ENCODE measurements at places on chromosomes 12 and 14.

GRCh38 chr12:92995258-92995903 is 66.3 kb upstream of the EEA1 start:
- no peak for DNase-seq

DNA sequence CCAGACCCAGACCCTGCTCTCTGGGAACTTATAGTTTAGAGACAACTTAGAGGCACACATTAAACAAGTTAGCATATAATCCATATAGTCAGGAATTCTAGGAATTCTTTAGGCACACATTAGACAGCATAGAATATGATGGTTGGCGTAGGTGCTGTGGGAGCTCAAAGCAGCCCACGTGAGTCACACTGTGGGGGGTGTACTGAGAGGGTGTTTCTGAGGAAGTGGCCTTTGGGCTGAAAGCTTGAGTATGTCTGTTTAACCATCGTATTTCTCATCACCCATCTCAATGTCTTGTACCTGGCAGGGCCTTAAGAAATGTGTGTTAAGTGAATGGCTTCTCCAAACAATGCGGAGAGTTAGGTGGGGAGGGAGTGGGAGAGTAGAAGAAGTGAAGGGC is 67.2 kb downstream of the TMEM30B start:
- no peak for DNase-seq

DNA sequence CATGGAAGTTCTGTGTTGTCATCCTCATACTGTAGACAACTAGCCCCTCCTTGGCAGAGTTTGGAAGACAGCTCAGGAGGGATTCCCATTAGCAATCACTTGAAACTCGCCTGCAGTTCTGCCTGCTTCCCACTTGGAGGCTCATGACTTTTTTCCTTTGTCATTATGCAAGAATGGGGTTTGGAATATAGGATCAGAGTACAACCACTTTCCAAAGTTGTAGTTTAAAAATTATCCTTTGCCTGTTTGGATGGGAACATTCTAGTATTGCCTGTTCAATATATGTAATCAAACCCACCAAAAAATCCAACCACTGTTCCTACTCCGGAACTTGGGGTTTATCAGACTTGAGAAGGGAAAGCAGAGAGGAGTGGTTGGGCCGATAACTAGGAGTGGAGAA is 2.1 kb upstream of the GPD1 start:
- no peak for DNase-seq

- DNase-seq = no peak
These were observed 1179.7 kb downstream of the VRK1 start for GRCh38 chr14:97976861-97977260.
